ENCODE measurements at places on chromosomes 4 and X.

GRCh38 chr4:183291070-183291469 is 29.0 kb downstream of the CLDN22 start:
- no peak for DNase-seq

DNA sequence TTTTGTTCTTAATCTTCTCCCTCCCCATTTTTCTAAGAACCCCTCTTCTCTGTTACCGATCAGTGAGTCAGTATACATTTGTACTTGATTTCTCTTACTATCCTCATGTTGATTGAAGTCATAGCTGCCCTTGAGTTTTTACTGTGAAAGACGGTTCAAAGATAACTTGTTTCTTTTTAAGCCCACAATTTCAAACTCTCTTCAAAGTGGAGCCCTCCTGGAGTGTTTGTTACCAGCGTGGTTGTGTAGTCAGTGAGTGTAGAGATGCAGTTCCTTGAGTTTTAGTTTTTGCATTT is 7.9 kb downstream of the PPP1R3F start:
- DNase-seq: no peak

- no peak for DNase-seq
Measured at GRCh38 chrX:18664947-18665346, 7.0 kb downstream of the RS1 start.

- DNase-seq: no peak
Measured at GRCh38 chrX:11504234-11504633, 161.5 kb downstream of the ARHGAP6 start.

DNA sequence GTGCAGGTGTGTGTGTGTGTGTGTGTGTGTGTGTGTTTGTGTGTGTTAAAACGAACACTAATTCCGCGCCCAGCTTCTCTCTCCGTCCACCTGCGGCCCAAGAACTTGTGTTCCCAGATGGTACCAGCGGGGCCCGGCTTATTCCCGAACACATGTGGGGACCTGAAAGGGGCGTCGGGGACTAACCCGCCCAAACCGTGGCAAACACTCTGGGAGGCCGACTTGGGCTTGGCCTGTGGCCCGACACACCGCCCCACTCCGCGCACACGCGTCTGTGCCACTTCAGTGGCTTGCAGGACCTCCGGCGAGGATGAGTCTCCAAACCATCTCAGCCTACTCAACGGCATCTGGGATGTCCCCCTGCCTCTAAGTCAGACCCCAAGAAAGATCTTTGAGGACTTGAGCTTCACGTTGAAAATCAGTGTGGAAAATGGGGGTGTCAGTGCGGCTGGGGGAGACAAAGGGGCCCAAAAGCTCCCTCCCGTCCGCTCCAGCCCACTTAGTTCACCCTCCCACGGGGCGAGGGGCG is 790 bp upstream of the HHIP start:
- DNase-seq: no peak

DNA sequence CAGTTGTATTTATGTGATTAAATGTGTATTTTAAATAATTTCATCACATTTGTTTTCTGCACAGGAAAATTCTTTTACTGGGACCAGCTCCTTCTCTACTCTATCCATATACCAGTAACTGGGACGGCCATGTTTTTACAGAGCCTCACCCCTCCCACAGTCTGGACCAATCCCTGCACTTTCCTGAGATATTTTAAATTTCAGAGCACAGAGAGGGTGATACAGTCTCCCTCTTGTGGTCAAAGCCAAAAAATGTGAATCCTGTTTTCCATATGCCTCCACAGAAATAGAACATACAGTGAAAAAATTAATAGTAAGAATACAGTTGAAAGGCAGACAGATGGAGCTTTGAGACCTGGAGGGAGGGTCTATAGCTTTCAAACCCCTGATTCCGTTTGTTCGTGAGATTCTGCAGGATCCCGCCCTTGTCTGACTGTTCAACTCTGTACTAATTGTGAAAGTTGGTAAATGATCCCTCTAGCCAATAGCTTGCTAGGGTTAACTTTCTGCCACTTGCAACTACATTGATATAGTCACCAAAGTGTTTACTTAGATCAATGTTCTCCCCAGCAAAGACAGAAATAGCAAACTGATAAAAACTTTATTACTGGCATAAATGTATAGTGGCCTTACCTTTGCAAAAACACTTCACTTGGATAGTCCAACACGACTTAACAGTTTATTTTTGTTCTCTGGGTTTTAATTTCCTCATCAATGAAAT is 172.2 kb downstream of the PPARGC1A start:
- DNase-seq: no peak

GRCh38 chr4:74890341-74890740 is 42.6 kb upstream of the PARM1 start:
- DNase-seq: no peak

GRCh38 chrX:68415316-68415715 is 18.0 kb downstream of the OPHN1 start:
- DNase-seq: no peak

- no peak for DNase-seq
Measured at GRCh38 chr4:142124874-142125273, 488.5 kb downstream of the IL15 start.

DNA sequence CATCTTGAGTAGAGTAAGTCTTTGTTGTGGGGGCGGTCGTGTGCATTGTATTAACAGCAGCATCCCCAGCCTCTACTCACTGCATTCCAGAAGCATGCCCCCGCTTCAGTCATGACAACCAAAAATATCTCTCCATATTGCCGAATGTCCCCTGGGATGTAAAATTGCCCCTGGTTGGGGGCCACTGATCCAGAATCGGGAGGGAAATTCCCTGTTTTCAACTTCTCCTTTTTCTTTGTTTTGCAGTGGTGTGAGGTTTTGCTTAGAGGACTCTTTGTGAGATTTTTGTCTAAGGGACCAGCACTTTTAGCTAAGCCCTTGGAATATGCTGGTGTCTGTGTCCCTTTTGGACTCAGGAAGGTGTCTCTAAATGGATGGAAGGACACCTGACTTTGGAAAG is 3.0 kb upstream of the IL13RA1 start:
- no peak for DNase-seq
